Right cardiac atrium (tissue), 5 donors: ENCODE measurements at places on chromosomes 16 and 17. TPM values are rescaled to one million over a fixed set of nuclear protein-coding genes. Genes with fewer than 3 reads are reported as not detected.

DNA sequence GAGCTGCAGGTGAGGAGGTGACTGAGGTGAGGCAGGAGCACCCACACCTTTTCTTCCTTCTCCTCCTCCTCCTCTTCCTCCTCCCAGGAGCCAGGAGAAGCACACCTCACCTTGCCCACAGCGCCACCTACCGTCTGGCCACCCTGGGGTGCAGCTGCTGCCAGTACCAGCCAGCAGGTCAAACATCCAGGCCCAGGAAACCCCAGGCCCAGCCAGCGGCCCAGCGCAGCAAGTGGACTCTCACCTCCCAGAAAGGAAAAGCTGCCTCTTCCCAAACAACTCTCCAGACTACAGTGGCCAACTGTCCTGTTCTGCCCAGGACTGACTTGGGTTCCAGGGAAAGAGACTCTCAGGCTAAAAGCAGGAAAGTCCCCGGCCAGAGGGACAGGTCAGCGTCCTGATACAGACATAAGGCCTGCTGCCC is 22.7 kb downstream of the PEMT start:
- DNase-seq, result peak; percentile 89

DNA sequence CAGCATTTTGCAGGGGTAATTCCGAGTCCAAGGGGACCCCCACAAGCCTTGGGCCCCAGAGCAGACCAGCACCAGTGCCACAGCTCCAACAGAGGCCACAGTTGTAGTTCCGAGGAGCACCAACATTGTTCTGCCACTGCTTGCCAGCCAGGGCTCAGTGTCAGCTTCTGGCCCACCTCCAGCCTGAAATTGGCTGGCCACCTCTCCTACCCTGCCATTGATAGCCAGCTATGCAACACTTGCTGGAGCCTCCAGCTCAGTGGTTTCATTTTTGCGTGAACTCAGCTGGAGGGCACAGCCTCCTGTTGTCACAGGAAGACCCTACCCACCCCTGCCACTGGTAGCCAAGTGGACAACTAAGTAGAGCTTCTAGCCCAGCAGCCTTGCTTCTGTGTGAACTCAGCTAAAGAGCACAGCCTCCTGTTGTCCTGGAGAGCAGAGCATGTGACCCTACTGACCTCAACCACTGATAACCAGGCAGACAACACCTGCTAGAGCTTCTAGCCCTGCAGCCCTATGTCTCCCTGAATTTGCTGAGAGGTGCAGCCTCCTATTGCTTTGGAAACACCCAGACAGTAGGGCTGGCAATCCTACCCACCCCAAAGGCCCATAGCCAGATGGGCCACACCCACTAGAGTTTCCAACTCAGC is 24.9 kb downstream of the HYDIN start:
- peak; percentile 68 for DNase-seq

DNA sequence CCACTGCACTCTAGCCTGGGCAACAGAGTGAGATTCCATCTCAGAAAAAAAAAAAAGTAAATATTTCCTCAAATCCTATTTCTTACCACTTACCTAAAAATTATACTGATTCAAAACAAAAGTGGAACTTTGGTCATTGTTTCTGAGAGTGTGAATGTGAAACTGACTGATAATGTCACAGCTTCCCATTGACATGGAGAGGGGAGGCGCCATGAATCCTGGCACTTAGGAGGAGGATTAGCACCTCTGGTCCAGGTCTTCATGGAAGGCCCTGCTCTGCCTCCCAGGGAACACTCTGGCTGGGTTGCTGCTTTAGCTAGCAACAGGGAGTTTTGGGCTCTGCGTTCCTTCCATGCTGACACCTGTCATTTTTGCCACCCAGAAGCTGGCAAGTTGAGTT is 154.3 kb upstream of the SALL1 start:
- no peak for DNase-seq

The CTRB1 gene
- total RNA-seq, result not detected

- DNase-seq, result peak; percentile 35
Measured at GRCh38 chr16:11010575-11011221, 66.3 kb downstream of the CLEC16A start.

GRCh38 chr17:50331085-50331791 is 14.7 kb upstream of the XYLT2 start:
- no peak for DNase-seq

DNA sequence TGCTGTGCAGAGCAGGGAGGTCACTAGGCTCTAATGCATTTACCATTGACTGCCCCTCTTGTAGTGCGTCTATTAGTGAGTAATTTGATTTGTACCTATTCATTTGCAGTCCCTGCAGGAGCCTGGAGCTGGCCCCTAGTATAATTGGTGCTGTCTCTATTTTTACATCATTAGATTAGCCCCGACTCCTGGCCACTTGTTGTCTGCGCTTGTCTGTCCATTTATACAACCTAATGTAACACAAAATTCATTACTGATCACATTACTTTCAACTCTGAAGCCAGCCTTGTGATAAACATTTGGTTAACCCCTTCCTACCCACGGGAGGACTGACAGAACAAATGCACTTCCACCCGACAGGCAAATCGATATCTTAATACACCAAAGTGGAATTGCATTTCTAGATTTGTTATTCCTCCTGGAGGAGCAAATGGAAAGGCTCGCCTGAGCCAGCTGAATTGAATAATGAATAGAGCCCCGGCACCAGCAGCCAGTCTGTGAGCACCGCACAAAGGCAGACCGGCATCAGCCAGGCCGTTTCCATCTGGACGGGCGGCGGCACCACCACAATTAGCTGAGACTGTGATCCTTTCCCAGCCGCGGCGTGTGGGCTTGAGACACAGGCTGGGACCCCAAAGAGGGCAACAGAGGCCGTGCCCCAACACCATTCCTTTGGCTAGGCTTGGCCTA is 18.7 kb upstream of the TBX2 start:
- no peak for DNase-seq

GRCh38 chr17:20072692-20072992 is 63.5 kb downstream of the SPECC1 start:
- DNase-seq, result no peak

DNA sequence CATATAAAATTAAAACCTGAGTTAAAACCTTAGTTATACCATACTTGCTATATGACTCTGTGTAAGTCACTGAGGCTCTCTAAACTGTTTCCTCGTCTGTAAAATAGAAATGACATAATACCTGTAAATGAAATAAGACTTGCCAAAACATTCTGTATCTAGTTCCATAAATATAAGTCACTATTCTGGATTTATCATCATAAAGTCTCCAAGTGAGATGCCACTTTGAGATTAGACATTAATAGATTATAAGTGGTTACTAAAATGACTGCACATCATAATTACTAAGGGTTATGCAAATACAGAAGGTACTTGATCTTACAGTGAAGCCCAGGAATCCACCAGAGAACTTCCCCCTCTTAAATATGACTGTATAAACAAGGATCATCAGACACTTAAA is 12.0 kb upstream of the BRIP1 start:
- no peak for DNase-seq

DNA sequence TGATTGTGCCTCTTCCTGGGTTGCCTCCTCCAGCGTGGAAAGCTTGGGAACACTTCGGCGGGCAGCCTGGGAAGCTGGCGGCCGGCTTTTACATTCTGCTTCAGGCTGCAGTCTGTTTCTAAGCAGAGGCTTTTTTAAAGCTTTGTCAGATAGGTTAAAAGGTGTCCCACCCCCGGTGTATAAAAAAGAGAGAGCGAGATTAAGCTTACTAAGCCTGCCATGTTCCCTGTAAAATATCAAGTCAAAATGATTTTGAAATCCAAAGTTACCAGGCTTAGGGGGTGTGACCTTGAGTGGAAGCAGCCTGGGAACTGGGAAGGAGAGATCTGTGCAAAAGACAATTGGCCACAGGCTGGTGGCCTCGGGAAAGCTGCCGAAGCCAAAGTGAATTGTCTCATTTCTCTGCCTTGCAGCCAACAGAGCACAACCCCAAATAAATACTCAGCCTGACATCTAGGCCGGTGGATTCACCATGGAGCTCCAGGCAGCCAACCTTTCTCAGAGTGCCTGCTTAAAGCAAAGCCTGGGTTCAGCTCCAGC is 254.5 kb downstream of the FTO start:
- DNase-seq, result no peak

- DNase-seq, result no peak
Measured at GRCh38 chr16:89397331-89397861, 93.0 kb downstream of the ANKRD11 start.

- DNase-seq, result no peak
Measured at GRCh38 chr17:59814685-59815084, 78.1 kb downstream of the TUBD1 start.

DNA sequence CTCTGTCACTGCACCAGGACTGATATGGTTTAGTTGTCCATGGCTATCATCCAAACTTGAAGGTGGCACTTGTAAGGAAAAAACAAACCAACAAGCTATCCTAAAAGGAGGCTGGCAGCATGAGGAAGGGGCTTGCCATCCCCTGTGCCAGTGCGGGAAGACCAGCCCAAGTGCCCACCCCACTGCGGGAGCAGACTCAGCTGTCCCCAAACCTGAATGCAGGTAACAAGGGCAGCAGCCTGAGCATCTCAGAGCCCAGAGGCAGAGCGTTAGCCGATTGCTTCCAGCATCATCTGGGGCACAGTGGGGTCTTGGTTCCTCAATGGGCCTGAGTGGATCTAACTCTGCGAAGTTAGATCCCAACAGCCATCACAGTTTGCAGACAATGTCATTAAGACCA is 29.2 kb upstream of the C16orf78 start:
- DNase-seq, result no peak

DNA sequence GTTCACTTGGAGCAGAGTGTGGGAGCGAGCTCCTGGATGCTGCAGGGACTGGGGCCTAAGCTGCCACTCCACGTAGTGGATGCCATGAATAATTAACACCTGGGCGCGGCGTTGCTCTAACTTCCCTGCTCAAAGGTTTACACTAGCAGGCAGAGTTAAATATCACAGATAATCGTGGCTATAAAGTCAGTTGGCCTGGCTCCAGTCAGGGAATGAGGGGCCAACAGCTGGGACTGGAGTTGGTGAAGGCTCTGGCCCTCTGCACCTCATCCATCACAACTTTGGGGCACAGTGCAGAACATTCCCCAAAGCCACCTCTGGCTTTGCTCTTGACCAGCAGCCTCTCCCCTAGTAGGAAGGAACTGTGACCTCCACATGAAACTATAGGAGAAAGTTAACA is 10.9 kb downstream of the HOXB4 start:
- no peak for DNase-seq

- no peak for DNase-seq
Measured at GRCh38 chr16:85329059-85329812, 217.0 kb upstream of the CIBAR2 start.

The RAD51C gene
- 41.6 TPM for total RNA-seq

- peak; percentile 62 for DNase-seq
Measured at GRCh38 chr16:58421059-58421458, 28.8 kb downstream of the GINS3 start.

DNA sequence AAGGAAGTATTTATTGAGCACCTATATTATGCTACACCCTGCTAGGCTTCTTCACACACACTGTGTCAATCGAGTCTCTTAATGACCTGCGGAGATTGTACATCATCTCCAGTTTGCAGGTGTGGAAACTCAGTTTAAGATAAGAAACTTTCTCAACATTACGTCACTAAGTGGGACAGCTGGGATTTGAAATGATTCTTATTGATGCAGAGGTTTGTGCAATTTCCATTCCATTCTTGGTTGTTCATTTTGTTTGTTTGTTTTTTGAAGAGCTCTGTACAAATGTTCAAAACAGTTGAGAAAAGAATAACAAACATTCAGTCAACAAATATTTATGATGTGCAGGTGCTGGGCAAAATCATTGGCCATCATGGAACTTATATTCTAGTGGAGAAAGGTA is 84.8 kb downstream of the MAP2K6 start:
- DNase-seq, result no peak

DNA sequence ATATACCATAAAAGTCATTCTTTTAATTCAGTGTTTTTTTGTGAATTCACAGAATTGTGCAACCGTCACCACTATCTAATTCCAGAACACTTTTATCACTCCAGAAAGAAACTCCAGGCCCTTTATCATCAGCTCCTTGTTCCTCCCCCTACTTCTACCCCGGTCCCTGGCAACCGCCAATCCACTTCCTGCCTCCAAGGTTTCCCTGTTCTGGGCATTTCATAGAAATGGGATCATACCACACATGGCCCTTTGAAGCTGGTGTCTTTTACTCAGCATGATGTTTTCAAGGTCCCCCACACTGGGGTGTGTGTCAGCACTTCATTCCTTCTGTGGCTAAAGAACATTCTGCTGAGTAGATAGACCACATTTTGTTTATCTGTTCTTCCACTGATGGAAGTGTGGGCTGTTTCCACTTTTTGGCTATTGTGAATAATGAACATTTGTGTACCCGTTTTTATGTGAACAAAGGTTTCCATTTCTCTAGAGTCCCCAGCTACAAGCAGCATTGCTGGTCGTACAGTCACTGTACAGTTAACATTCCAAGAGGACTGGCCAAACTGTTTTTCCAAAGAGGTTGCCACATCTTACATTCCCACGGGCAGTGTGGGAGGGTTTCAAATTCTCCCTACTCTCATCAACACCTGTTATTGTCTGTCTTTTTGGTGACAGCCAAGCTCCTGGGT is 75.8 kb upstream of the ZNF469 start:
- DNase-seq, result no peak

GRCh38 chr16:5069048-5069447 is 2.6 kb upstream of the ALG1 start:
- DNase-seq, result no peak

The CD300H gene
- not detected for total RNA-seq

DNA sequence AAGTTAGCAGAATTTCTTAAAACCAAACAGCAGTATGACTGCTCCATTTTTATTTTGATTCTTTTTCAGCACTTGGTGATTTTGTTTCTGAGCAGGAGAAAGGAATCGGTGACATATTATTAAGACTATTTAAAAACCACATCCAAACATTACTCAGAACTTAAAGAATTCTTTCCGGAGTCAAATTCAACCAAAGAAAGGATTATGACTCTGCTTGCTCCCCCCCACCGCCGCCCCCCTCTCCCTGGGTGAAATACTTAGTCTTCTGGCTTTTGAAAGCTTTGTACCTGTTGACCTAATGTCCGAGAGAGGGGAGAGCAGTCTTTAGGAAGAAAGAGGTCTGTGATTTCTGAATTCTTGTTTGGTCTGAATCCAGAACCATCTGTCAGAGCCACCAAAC is 17.9 kb upstream of the COL1A1 start:
- DNase-seq, result no peak

The KCNH6 gene
- total RNA-seq, result not detected

The CCL4 gene
- 0.42 TPM for total RNA-seq

DNA sequence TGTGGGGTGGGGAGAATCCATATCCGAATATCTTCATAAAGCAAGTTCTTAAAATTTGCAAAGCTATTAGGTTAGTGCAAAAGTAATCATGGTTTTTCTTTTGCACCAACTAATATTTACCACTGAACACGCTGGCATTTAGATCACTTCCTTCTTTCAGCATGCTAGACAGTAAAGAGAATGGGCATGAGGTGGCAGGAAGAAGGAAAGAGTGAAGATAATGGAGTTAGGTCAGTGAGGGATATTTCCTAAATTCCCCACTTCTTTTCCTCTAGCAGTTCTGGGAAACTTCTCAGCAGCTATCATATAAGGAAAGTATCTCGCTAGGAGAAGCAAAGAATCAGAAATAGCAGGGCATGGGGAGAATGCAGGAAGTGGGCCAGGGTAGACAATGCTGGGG is 39.0 kb downstream of the SLC6A4 start:
- no peak for DNase-seq

GRCh38 chr16:56611281-56611833 is 3.0 kb downstream of the MT2A start:
- DNase-seq, result peak; percentile 82

- DNase-seq, result no peak
Measured at GRCh38 chr16:11848842-11849241, 2.5 kb downstream of the RSL1D1 start.

GRCh38 chr16:72203401-72203800 is 31.4 kb upstream of the PMFBP1 start:
- DNase-seq, result peak; percentile 57

GRCh38 chr16:48291303-48291702 is 44.0 kb upstream of the ABCC11 start:
- DNase-seq, result no peak
